SHP77 treated with DMSO at 0.1 percent for 48 hours (cell line): ENCODE measurements at places on chromosomes 12 and 14.

GRCh38 chr14:61526405-61527312 lies 168.7 kb upstream of the HIF1A start:
- no peak for DNase-seq

DNA sequence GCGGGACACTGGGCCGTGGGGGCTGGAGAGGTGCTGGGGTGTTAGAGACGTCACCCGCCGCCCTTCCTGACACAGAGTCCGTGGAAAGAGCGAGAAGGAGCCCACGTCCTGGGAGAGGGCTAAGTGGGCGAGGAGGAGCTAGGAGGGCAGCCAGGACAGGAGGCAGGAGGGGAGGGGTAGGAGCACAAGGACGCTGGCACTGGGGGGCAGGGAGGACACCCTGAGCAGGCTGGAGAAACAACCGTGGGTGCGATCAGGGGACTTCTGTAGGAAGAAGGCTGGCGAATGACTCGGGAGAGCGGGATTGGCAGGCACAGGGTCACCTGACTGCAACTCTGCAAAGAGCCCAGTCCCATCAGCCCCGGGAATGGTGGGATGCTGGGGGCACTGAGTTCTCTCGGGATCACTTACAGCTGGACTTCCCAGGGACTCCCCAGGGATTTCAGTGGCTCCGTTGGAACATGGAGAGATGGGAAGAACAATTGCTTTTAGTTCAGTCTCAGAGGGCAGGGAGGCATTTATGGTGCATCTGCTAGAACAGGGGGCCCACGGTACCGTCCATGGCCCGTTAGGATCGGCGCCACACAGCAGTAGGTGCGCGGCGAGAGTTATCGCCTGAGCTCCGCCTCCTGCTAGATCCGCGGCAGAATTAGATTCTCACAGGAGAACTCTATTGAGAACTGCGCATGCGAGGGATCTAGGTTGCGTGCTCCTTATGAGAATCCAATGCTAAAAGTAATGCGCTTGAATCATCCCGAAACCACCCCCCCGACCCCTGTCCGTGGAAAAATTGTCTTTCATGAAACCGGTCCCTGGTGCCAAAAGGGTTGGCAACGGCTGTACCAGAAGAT lies 24.3 kb downstream of the UBR7 start:
- no peak for DNase-seq

GRCh38 chr12:110004598-110004997 lies 5.4 kb downstream of the ANKRD13A start:
- DNase-seq, result no peak

GRCh38 chr14:92471919-92472318 lies 41.7 kb upstream of the RIN3 start:
- no peak for DNase-seq

DNA sequence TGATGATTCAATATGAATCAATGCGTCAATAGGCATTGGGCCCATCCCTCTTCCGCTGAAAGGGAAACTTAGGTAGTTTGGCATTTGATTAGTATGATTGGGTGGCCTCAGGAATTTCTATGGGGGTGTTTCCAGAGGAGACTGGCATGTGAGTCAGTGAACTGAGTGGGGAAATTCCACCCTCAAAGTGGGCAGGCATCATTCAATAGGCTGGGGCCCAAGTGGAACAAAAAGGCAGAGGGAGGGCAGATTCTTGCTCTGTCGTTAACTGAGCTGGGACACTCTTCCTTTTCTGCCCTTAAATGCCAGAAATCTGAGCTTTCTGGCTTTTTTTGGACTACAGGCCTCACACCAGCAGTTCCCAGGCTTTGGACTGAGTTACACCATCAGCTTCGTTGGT lies 373.5 kb downstream of the RPS29 start:
- DNase-seq, result no peak

DNA sequence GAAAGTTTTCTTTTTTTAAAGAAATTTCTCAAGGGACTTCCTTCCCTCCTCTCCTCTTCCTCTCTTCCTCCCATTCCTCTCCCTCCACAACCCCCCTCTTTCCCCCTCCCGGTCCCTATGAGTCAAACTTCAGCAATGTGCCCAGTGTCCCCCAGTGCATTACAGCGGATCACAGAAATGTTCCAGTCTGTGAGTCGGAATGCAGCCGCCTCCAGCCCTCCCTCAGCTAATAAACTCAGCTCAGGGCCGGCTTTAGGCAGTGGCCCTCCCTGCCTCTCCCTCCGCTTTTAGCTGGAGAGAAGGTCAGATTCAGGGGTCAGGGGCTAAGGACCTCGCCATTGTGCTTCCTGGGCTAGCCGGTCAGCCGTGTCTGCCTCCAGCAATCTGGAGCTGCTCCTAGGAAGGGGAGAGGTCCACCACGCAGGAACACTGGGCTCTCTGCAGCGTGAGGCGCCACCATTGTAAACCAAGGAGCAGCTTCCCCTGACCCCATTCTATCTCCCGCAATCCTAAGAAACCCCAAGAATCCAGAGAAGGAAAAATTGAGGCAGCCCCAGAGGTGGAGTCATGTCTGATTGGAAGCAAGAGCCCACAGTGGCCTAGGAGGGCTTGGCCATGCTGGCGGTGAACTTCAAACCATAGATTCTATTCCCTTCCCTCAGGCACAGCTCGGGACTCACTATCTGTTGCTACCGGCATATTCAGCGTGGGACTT lies 1.1 kb upstream of the HDAC7 start:
- no peak for DNase-seq

GRCh38 chr14:68137704-68138619 lies 318.4 kb downstream of the RAD51B start:
- DNase-seq, result no peak

- no peak for DNase-seq
Observed at GRCh38 chr12:26455936-26456574, 260.7 kb downstream of the SSPN start.

GRCh38 chr14:30159374-30159773 lies 231.7 kb upstream of the PRKD1 start:
- DNase-seq, result no peak

GRCh38 chr14:58878439-58879139 lies 240.8 kb downstream of the DACT1 start:
- no peak for DNase-seq

GRCh38 chr12:103503546-103504480 lies 8.0 kb upstream of the C12orf42 start:
- DNase-seq, result no peak

- DNase-seq, result no peak
Observed at GRCh38 chr12:124842073-124842749, 21.5 kb downstream of the SCARB1 start.

DNA sequence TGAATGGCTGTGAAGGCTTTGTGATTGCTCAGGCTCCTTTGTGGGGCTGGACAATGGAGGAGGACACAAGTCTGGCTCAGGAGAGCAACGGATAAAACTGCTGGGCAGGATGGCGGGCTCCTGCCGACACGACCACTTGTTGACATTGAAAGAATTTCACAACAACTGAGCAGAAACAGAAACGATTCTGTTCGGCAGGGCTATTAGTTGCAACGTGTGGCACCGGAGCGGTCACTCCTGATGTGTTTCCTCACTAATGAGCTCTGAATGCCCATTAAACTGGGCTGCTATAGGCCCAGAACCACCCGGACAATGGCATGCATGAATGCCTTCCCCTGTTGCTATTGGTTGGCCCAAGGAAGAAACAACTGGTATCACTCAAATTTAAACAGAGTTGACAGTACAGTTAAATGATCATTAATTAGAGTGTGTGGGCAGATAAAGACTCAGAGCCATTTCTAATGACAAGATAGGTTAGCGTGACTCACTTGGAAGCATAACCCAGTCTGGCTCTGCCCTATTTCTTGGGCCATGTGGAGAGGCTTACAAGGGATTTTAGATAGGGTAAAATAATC lies 142.9 kb downstream of the ASCL1 start:
- no peak for DNase-seq

DNA sequence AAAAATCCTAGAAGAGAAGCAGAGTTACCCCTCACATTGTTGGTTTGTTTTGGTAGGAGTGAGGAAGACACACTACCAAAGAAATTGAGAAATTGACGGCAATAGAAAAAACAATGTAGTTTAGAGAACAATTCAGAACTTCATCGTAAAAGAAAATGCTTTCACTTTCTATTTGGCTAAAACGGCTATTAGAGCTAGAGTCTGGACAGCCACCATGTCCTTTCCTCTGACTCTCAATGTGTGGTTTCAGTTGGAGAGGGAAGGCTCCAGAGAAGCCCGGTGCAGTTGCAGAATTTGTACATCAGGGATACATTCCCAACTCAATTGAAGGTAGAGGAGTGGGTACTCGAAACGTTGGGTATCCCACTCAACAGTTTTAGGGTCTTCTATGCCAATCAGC lies 535.3 kb downstream of the GALC start:
- DNase-seq, result no peak

GRCh38 chr14:55451398-55451797 lies 11.0 kb upstream of the TBPL2 start:
- DNase-seq, result no peak

GRCh38 chr12:52213564-52214420 lies 19.3 kb upstream of the KRT7 start:
- peak; percentile 61 for DNase-seq

DNA sequence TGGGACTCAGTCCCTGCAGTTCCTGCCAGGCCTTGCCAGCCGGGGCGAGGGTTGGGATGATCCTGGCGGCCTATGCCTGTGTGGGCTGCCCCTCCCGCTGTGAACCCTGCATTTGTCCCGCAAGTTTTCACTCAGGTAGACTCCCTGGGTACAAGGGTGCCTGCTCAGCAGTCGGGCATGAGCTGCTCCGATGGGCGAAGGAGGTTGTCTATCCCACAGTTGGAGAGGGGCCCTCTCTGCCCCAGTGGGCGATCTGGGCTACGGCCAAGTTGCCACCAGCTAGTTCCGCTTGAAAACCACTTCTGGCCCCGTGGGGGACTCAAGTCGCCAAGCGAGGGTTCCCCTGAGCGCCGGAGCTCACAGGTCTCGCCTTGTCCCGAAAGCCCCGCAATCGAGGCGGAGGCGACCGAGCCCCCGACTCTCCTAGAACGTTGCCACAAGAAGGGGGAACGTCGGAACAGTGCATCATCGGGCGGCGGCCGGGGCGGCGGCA lies 365 bp upstream of the TPI1 start:
- DNase-seq, result no peak

DNA sequence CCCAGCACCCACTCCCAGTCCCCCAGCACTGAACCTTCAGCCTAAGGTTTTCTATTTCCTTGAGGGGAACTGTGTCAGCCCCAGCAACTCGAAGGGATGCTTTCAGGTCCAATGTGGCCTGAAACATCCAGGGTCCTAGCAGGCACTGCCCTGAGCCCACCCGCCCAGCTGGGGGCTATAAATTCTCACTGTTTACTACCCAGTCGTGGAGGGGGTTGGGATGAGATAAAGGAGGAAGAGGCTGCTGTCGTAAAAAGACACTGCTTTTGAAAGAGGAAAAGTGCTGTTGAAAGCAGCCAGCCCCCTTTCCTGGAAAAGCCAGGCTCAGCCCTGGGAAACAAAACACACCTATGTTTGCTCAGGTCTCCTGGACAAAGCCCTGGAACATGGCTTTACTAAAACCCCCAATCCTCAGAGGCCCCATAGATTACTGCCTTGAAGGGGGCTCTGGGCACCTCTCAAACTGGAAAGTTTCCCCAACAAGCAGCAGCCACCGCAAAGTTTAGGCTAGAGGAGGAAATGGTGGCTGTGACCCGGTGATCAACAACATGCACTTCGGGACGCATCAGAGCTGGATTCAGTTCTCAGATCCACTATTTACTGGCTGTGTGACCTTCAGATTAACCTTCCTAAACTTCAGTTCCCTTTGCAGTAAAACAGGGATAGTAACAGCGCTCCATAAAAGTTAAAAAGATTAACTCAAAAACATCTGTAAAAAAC lies 51.0 kb downstream of the ACTN1 start:
- DNase-seq, result no peak

GRCh38 chr12:121358073-121358472 lies 5.9 kb upstream of the ANAPC5 start:
- no peak for DNase-seq

DNA sequence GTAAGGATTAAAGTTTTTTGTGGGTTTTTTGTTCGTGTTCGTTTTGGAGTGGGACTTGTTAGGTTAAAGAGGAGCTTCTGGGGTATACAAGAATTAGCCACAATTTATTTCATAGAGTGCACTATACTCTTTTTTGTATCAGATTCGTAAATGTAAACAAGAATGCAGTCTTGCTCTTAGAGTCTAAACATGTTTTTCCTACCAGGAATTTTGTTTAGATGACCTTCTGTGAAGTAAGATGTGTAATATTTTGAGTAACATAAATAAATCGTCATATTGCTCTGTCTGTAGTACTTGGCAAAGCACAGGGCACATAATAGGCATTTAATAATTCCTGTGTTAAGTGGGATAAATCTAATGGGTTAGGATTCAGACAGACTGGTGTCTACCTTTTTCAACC lies 9.6 kb downstream of the CNOT2 start:
- no peak for DNase-seq

DNA sequence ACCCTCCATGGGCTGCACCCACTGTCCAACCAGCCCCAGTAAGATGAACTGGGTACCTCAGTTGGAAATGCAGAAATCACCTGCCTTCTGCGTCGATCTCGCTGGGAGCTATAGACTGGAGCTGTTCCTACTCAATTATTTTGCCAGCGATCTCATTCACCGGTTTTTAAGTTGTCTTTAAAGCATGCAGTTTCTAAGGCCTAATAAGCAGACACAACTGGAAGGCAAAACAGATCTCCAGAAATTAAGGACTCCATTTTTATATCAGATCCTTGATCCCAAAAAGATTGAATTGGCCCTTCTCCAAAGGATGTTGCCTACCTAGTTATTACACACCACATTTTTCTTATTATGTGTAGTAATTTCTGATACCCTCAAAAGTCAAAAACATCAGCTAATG lies 131.4 kb downstream of the KCNMB4 start:
- no peak for DNase-seq

DNA sequence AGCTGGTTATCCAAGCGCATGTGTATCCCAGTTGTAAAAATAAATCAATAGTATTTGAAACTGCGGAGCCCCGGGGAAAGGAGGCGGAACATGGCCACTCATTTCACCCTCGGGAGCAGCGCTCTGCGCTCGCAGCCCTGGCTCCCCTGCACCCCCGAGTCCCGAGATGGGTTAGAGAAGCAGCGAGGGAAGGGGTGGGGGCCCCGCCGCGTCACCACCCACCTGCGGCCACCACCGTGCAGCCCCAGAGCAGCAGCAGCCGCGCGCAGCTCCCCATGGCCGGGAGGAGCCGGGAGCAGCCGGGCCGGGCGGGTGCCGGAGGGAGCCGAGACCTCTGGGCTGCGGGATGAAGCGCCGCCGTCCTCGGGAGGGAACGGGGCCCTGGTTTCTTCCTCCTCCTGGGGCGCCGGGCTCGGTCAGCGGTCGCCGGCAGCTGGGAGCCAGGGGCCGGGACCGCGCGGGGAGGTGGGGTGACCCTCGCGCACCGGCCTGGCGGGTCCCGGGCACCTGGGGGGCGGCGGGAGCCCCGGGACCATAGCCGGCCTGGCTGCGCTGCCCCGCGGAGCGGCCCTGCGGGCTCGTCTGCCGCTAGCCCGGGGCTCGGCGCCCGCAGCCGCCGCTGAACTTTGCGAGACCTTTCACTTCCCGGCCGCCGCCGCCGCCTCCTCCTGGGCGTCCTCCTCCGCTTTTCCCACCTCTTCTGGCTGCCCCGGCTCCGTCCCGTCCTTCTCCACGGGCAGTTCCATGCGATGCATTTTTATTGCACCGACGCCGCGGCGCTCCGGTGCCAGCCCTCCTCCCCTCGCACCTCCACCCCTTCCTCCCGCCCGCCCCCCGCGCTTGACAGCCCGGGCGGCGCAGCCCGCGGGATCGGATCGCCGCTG lies at the start of gene NTN4:
TSS of gene NTN4 (minus strand) at position 732 of the 884 bp plus-strand sequence. CDS start at position 277, 455 bp downstream.
- no peak for DNase-seq
